MG63 (cell line): ENCODE measurements at places on chromosomes 2 and 18. TPM values are rescaled to one million over a fixed set of nuclear protein-coding genes. Genes with fewer than 3 reads are reported as not detected.
A peak's percentile ranks its signal among the peaks of the same experiment; 100 is the strongest.

- no peak for DNase-seq
Observed at GRCh38 chr2:159875083-159875482, 77.1 kb upstream of the CD302 start.

The ALK gene
- not detected in 2 replicates for total RNA-seq

DNA sequence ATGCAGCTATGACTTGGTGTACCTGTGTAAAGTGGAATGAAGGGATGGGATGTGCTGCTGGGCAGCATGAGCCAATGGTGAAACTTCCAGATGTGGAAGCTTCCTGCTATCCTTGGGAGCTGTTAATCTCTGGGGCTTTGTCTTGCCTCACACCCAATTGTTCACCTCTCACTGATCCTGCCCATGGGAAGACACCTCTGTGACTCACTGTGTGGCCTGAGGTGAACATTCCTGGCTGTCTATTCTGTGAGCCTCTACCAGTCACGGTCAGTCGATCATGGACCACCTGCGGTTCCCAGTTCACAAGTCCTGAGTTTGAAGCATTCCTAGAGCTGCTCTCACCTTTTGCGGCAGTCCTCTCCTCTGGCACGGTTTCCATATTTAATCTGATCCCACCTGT is 12.1 kb downstream of the NEURL3 start:
- DNase-seq: no peak

The TMEM247 gene
- total RNA-seq: not detected in 2 replicates

The GAL3ST2 gene
- total RNA-seq: 1.7 TPM in 1 of 2 replicates, not detected in the other

The SCTR gene
- not detected in 2 replicates for total RNA-seq

DNA sequence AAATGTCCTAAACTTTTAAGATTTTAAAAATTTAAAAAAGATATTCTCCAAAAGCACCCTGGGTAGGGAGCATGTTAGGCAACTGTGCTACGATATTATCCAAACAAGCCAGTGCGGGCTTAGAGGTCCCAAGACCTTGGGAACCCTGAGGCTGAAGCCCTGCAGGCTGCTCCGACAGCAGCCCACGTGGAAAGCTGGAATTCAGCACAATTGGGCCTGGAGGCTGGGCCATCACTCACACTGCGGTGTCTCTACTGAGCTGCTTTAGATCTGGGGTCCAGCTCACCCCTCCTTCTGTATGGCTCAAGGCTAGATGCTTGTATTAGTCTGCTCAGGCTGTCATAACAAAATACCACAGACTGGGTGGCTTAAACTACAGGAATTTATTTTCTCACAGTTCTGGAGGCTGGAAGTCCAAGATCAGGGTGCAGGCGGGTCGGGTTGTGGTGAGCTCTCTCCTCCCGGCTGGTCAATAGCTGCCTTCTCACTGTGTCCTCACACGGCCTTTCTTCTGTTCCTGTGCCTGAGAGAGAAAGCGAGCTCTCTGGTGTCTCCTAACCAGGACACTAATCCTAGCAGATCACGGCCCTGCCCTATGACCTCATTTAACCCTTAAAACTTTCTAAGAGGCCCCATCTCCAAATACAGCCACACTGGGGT is 42.5 kb downstream of the DPYSL5 start:
- DNase-seq: no peak

- no peak for DNase-seq
Observed at GRCh38 chr2:35973132-35973736, 382.3 kb upstream of the CRIM1 start.

DNA sequence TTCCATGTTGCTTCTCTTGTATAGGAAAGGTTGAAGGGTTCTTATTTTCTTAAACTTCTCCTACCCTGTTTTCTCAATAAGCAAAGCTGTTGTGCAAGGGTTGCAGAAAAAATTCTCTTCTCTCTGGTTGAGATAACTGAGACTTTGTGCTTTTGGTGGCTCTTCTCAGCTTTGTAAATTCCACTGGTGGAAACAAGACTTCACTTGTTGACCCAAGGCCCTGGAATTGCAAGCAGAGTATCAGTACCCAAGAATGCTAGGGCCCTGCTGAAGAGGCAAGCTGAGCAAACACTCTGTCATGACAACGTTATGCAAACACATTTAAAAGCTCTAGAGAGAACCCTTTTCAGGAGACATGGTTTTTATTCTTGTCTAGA is 294.7 kb upstream of the EPAS1 start:
- DNase-seq: no peak

DNA sequence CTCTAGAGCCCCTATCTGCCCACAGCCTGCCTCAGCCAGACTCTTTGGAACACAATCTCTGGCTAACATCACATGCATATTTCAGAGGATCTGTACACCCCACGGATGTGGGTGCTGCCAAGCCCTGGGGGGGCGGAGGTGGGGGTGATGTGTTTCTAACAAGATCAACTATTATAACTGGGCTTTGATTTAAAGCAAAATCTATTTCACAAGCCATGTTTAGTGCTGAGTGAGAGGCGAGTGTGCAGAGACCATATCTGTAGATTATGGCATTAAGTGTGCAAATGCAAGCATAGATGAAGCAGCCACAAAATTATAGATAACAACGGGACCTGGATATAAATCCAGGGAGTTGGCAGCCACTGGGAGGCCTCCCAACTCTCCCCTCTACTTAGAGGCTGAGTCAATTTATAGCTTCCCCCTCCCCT is 135.8 kb upstream of the SMAD2 start:
- DNase-seq: no peak

DNA sequence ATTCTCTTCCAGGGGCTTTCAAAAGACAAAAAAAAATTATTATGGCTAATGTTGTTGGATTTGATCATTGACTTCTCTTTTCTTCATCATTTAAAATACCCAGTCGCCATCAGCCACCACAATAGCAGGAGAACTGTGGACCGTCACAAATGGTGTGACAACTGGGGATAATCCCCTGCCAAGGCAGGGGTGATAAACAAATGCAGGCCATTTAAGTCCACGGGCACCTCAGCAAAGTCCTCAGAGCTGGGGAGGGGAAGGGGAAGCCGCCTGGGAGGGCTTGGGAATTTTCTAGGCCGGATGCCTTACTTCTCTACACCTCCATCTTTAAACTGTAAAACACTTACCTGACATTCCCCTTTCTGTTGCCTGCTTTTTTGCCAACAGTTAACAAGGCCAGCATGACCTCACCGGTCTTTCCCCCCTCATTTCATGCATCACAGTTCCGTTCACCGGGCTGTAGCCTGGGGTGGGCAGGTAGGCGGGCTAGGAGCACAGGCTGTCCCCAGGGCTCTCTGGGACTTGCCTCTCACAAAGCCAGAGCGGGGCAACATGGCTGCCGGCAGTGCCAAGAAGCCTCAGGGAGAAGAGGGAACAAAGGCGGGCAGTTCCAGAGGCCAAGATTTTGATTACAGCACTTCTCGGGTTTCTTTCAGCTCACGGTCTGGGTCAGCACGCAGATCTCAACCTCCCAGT is 820.4 kb downstream of the BCL11A start:
- DNase-seq: no peak

The CYP1B1 gene
- total RNA-seq: 21.1 and 27.7 TPM in 2 replicates

- DNase-seq: no peak
Observed at GRCh38 chr2:138522556-138522955, 21.0 kb downstream of the SPOPL start.

DNA sequence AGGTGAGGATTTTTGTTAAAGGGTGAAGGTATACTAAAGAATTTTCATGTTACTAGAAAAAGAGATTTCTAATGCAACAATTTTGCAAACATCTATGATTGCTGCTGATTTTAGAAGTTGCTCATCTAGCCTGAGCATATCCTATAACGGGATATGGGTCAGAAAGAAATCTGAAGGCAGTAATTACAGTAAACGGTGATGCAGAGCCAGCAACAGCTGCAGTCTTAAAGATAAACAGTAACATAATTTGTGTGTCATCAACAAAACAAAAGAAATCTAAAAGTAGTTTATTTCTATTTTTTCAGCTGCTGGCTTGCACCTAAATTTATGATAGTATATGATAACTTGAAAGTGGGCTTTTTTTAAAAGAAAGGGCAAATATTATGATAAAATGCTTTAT is 215.7 kb downstream of the SLC4A10 start:
- no peak for DNase-seq

DNA sequence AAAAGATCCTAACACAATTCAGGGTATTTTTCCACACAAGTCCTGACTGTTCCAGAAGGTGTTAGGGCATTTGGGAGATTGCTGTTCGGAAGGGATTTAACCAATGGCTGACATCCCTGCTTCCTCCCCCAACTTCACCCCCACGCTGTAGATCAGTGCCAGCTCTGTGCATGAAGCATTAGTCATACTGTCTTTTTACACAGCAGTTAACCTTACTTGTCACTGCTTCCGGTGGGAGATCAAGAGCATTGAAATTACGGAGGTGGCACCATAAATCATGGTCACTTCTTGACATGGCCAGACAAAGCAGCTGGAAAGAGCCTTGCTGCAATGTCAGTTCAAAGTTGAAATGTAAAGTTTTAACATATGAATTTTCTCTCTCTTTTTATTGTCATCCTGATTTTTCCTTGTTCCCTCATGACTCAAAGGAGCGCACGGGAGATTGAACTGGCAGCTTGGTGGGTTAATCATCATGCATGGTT is 70.2 kb downstream of the HRH4 start:
- DNase-seq: peak; percentile 66

- DNase-seq: peak; percentile 36
Observed at GRCh38 chr18:13136056-13136903, 82.3 kb upstream of the LDLRAD4 start.

- peak; percentile 52 for DNase-seq
Observed at GRCh38 chr2:85826990-85827878, 61.6 kb downstream of the ST3GAL5 start.

DNA sequence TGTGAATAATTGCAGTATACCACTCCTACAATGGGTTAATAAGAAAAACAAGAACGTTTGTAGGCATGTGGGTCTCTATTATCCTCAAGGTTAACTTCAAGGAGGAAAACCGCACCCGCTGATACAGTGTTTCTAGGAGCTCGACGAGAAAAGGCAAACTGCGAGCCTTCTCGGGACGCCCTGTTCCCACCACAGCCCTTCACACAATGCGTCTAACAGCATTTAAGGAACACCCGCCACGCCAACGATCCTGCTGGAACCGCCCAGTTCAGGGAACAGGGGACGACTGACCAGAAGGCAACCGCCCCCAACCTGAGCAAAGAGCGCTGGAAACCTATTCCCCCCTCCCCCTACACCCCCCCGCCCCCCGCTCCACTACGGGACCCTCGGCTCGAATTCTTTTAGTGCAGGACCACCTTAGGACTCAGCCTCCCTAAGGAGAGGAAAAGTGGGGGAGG is 710 bp upstream of the TMSB10 start:
- peak; percentile 84 for DNase-seq

DNA sequence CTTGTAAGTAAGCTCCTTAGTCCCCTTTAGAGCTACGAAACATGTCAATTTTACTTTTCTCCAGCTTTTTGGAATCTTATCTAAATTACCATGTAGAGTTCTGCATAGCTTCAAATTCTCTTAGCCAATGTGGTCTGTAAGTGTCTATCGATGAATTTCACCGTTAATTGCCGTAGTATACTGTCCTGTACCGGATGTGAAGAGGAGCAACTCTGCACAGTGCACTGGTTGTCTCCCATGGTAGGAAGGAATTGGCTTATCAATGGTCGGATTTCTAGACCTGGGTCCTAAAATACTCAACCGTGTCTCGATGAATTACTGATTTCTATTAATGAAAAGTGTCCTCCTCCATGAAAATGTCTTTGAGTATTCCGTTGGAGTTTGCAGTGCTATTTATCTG is 1.9 kb downstream of the NOP58 start:
- DNase-seq: no peak

The DNAJC5G gene
- not detected in 2 replicates for total RNA-seq

GRCh38 chr2:233867993-233868532 is at the start of gene MSL3B:
Gene MSL3B, minus strand, starts transcription at chr2:233868386.
- peak; percentile 62 for DNase-seq

The GPR35 gene
- 0.35 and 2.2 TPM in 2 replicates for total RNA-seq

DNA sequence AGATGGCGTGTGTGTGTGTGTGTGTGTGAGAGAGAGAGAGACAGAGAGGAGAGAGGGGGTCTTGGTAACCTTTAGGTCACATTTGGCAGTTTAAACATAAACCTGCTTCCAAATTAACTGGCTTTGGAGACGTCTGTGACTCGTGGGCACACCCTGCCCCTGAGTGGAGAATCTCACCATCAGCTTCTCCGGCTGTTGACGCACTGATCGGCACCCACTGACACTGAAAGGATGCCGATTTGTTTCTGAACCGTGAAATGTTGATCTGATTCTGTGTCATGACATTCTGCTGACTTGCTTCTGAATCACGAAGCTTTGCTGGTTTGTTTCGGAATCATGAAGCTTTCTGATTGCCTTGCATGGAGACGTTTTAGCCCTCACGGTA is 114.7 kb downstream of the RTP5 start:
- DNase-seq: no peak

The DBI gene
- 68.1 and 102 TPM in 2 replicates for total RNA-seq

- no peak for DNase-seq
Observed at GRCh38 chr2:106537047-106537446, 49.9 kb downstream of the CD8B2 start.

DNA sequence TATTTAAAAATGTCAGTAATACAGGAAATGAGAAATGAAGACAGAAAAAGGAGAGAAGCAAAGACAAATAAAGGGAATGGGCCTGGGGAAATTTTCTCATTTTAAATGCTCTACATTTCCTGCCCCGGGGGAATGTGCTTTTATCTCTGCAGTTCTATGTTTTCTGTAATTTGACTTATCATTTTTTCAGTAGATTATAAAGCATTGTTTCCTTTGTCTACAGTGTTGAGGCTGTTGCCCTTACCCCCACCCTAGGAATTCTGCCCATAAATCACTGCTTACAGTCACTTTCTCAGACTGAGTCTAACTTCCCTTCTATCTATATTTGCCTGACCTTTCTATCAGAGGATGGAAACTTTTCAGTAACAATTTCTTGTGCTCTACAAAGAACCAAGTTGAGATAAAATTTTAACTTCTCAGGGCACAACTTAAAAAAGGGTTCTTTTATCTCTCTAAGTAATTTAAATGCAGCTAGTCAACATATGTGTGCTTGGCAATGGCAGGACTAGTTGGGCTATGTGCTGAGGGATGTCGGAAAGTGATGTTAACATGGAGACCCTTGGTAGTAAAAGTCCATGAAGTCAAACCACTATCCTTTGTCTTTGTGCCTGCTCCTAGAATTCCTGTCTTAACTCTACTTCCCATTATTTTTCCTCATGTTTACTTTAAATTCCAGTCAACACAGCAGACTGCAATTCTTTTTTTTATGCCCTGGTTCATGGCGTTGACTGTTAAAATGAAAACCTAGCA is 146.5 kb upstream of the MMADHC start:
- DNase-seq: no peak

GRCh38 chr2:25824216-25824615 is 54.1 kb downstream of the ASXL2 start:
- no peak for DNase-seq

DNA sequence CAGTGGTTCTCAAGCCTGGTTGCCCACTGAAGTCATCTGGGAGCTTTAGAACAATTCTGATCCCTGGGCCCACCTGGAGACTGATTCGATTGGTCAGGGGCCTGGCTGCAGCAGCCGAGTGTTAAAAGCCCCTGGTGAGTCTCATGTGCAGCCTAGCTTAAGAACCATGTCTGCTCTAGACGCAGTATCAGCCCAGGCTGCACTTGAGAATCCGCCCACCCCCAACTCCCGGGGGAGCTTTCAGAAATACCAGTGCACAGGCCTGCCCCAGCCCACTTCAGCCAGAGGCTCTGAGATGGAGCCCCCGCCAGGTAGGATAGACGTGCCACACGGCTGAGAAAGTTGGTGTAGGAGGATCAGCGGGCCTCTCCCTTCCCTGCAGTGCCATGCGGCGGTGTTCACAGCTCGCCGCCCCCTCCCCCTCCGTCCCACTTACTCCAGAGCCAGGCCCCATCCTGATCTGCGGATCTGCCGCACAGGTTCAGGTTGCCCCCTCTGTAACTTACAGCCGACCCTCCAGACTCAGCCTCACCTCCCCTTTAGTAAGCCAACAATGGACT is 209.0 kb upstream of the RAB12 start:
- no peak for DNase-seq

GRCh38 chr2:222561817-222562645 is 93.9 kb downstream of the FARSB start:
- no peak for DNase-seq
